Testis (tissue), 5 donors: ENCODE measurements at places on chromosomes 16 and 17.

DNA sequence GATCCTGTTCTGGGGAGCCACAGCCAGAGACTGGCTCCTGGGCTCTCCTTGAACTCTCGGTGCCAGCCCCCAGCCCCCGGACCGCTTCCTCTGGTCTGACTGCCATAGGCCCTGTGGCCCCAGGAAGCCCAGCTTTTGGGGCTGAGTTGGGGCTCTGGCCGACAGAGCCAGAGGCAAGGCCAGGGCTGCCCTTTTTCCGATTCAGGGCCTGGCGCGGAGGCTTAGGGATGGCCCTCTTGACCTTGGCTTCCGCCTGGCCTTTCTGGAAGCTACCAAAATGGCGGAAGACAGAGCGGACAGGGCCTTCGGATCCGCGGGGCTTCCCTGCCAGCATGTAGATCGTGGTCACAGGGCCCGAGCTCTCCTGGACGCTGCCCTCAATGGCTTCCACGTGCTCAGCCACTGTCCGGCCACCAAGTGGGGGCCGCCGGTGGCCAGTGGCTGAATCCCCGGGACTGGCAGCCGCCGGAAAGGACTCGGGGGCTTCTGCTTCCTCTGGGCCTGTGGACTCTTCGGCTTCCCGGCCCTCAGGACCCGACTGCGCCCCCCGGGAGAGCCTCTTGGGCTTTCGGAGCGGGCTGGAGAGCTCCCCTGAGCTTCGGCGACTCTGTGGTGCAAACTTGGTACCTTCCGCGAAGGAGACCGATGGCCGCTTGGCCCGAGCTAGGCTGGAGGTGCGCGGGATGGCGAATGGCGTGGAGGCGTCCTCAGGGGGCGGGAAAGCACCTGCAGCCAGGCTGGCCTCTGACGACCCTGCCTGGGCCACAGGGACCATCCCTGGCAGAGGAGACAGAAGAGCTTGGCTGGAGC, 6.4 kb upstream of the SLC43A2 start:
- DNase-seq = no peak

DNA sequence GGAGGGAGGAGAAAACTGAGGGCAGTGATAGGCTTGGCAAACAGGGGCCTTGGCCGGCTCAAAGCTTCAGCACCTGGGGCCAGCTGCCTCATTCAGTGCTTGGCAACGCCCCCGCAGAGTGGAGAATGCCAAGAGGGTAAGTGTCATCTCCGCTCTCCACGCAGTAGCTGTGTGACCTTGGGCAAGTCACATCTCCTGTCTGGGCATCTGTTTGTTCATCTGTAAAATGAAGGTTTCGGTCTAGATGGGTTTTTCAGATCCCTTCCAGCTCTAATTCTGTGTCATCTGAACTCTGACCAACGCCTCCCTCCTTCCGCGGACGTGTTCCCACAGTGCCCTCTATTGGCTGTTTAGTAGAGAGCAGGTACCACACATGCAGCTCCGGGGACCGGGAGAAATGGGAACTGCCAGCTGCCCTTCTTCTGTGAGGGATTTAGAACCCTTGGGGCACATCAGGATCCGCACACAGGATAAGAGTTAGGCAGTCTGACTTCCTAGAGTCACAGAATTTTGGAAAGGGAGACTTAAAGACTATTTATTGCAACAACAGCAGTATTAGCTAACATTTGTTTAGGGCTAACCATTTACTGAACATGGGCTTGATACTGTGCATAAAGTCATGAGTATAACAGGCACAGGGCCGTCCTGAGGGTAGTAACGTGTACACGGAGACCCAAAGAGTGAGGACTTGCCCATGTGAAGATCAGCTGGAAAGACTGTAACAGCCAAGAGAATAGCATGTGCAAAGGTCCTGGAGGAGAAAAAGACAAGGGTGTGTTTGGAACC, 26.8 kb downstream of the GP2 start:
- DNase-seq = peak; percentile 73

GRCh38 chr16:49528866-49529288, 155.3 kb downstream of the C16orf78 start:
- no peak for DNase-seq

DNA sequence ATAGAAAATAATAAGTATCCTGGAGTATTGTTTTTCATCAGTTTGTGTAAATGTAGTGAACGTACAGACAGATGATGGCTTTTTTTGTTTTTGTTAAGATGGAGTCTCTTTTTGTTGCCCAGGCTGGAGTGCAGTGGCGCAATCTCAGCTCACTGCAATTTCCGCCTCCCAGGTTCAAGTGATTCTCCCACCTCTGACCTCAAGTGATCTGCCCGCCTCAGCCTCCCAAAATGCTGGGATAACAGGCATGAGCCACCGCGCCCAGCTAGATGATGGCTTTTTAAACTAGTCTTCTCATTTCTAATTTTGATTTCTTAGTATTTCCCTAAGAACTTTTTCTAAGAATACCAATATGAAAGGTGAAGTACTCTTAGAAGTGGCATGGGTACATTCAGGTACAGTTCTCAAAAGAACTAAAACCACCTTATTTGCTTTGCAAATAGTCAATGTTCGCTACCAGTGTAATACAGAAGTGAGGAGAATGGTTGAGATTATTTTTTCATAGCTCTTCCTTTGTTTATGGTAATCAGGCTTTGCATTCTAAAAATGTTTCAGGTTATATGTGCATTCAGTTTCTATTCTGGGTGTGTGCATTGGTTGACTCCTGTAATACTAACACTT, 34.2 kb downstream of the TTC19 start:
- no peak for DNase-seq

DNA sequence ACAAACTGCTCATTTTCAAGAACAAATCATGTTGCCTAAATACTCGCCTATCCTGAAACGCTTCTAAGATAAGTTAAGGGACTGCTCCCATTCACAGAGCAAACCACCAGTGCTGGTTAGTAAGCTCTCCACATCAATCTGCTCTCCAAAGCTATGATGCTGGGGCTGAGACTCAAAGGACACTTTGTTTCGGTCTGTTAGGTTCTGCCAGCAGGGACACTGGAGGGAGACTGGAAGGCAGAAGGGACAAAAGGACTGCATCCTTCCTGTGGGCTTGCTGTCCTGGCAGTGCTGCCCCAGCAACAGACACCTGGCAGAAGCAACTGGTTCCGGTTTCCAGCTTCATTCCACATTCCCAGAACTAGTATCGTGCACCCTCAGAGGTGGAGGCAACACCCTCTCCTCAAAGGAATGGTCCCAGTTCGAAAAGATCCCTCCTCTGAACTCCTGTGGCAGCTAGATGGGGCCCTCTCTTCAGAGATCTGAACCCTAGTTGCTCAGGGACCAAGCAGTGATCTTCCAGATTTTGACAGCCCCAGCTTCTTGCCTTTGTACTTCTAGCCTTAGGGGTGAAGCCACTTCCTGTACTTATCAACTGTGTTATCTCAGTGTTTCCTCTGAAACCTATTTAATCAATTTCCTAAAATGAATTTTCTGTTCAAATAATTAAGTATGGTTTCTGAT, 73.4 kb upstream of the GSG1L start:
- peak; percentile 38 for DNase-seq

DNA sequence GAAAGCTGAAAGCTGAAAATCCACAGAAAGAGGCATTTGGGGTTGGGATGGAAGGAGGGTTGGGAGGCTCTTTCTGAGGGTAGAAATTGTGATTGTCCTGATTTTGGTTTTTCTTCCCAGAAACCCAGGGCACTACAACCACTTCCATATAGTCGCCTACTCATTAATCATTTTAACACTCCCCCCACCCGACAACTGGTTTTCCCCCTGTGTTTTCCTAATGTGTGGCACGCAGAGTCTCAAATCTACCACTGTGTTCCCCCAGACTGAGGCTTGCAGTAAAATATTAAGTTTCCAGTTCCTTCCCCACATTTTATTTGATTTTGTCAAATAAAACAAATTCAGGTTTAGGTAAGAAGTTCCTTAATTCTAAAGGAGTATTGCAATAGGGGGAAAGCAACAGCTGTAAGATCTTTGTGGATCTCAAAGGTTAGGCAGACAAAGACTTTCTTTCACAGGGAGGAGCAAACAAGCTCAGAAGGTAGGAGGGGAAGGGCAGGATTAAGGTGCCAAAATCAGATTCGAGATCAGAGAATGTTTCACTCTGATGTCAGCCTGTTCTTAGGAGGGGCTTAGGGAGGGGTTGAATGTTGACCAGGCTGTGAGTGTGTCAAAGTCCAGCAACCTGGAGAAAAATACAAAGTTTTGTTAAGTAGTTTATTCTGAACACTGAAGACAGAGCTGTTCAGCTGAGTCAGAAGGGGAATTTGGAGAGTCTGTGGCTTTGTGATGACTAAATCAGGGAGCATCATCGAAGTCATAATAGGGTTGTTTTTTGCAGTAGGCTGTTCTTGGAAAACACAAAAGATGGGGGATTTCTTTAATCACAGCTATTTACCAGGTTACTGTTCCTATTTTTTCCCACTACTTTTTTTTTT, 3.6 kb downstream of the ZNF267 start:
- no peak for DNase-seq

DNA sequence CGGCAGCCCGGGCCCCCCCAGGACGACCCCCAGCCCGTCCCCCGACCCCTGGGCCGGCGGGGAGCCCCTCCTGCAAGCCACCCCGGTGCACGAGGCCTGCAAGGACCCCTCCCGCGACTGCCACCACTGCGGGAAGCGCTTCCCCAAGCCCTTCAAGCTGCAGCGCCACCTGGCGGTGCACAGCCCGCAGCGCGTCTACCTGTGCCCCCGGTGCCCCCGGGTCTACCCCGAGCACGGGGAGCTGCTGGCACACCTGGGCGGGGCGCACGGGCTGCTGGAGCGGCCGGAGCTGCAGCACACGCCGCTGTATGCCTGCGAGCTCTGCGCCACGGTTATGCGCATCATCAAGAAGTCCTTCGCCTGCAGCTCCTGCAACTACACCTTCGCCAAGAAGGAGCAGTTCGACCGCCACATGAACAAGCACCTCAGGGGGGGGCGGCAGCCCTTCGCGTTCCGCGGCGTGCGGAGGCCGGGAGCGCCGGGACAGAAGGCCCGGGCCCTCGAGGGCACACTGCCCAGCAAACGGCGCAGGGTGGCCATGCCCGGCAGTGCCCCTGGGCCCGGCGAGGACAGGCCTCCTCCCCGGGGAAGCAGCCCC, 15.6 kb upstream of the ZFPM1 start:
- peak; percentile 58 for DNase-seq

DNA sequence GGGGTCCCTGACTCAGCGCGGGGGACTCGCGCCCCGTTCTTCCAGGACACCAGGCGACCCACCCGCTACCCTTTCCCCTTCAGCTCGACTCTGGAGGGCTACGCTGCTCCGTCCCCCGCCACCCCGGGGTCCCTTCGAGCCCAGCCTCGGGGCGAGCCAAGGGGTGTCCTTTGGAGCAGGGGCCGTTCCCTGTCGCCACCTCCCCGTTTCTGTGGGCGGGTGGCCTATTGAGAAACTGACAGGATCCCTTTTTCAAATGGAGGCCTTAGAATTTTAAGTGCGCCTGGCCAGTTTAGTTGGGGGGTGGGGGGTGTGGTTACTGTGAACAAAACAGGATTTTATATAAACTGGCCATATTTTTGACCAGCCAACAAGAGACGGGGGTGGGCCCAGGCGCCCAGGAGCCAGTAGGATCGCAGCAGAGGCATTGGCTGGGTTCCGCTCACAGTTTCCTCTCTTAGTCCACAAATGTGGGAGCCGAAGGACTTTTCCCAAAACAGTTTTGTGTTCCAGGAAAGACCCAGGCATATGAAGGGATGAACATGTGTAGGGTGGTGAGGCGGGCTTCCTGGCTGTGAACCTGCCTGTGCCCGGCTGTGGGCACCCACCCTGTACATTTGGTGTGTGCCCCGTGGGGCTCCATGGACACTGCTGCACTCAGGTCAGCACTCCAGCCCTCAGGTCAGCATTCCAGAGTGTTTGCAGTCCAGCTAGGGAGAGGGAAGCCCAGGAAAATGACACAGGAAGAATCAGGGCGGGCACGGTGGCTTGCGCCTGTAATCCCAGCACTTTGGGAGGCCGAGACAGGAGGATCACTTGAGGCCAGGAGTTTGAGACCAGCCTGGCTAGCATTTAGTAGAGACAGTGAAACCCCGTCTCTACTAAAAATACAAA, 722 bp upstream of the TIMP2 start:
- peak; percentile 90 for DNase-seq

DNA sequence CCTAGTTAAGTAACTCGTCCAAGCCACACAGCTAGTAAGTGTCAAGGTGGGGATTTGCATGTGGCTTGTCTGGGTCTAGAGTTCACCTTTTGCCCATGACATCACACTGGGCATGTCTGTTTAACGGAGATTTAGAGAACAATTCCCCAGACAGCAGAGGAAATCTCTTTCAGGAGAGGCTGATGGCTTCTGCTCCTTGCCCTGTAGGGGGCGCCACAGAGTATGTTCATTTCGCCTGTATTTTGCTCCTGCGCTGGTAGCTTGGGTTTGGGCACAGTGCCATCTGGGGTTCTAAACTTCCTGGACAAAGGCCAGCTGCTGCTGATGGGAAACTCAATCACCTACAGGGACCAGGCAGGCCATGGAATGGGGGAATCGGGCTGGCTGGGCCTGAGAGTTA, 20.4 kb downstream of the OTOA start:
- peak; percentile 42 for DNase-seq

- no peak for DNase-seq
Measured at GRCh38 chr17:37089956-37090355, 141.2 kb downstream of the AATF start.

- DNase-seq = no peak
Measured at GRCh38 chr17:17018612-17019429, 23.4 kb upstream of the MPRIP start.

- no peak for DNase-seq
Measured at GRCh38 chr17:48472411-48473281, 42.6 kb upstream of the SKAP1 start.

DNA sequence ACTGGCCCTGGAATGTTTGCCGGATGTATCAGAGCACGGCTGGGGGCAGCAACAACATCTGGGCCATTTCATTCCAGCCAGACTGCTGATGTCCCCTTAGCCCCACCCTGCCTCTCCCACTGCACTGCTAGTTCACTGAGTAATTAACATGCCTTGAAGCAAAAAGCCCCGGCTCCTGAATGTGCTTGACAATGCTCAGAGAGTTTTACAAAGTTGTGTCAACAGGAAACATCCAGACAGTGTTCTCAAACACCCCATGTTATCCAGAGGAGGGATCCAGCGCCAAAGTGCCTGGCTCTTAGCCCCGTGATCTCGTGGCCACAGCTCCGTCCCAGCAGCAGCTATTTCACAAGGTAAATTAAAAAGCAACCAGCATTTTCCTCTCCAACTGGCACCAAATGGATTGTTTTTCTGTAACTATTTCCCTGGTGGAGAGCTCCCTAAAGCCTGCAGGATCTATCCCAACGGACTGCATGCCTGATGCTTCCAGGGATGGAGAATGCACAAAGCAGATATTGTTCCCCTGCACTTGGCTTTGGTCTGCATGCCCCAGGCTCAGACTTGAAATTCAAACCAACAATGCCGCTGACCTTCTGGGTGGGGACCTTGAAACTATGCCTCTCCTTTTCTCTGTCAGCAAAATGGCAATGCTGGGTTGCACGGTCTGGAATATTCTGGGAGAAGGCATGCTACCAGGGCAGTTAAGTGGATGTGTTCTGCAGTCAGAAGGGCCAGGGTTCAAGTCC, 115.6 kb upstream of the CDH5 start:
- DNase-seq = peak; percentile 78

- DNase-seq = no peak
Measured at GRCh38 chr17:2990396-2990795, 73.0 kb downstream of the OR1D5 start.

DNA sequence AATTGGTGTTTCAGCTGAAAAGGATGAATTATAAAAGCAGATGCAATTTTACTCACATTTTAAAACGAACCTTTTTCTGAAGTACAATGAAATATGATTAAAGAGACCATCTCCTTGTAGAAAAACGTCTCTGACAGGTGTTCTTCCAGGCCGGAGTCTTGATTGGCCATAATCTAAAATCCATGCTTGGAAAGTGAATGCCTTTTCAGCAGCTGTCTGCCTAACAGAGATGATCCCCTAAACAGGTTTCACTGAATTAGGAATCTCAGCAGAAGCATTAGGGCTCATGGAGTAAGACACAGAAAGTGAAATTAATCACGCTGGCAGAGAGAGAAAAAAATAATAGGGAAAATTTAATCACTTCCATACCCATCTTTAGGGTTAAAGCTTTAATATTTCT, 39.3 kb upstream of the IRX5 start:
- DNase-seq = no peak
